Activated CD4-positive, alpha-beta T cell treated with anti-CD3 and anti-CD28 coated beads, Interleukin-2, amount 50 U/mL, for 4 hours (primary cell): ENCODE measurements at places on chromosomes 11 and 22.

- DNase-seq: no peak
Observed at GRCh38 chr11:120598517-120599257, 87.1 kb downstream of the GRIK4 start.

DNA sequence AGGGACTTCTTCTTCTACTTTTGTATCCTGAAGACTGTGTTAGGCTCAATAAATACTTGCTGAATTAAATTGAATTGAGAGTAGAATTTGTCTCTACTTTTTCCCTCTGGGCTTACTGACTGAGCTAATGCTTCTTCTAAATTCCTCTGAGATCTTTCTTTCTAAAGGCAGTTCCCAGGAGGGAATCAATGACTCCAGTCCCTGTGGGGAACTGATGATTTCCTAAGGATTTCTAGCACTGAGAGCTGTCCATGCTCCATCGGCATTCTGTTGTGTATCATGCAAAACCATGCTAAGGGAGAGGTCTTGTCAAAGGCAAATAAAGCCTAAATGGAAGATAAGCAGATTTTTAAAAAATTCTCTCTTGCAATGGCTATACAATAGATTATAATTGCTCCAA is 148.8 kb upstream of the KIRREL3 start:
- no peak for DNase-seq

DNA sequence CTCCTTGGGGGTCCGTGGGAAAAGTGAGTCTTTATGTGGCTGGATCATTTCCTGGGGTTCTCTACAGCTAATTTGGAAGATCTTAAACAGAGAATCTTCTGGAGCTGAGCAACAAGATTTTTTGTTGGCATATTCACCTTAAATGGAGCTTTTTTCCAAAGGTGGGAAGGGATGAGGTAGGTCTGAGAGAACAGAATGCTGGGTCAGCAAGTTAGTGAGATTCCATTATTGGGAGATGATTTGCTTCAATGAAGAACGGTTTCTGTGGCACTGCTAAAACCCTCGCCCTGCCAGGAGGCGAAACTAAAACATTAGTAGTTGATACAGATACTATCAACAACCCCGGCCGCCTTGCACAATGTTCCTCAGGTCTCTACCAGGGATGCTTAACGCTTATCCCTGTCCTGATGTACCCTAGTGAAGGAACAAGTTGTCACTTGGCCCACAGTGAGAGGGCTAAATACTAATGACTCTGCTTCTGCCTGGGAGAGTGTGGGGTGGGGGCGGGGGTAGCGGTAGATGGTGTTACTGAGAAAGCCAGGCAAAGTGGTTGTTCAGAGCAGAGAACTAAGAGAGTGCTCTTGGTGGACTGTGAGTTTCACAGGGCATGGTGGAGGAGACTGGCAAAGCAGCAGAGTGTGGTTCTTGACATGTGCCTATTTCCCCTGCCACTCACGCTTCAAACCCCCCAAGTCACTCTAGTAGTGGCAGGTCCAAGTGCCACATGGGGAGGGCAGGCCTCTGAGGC is 63.7 kb upstream of the CYP2D6 start:
- no peak for DNase-seq

- DNase-seq: no peak
Observed at GRCh38 chr11:11916981-11917399, 75.2 kb downstream of the USP47 start.

GRCh38 chr11:65355013-65355775 is 643 bp downstream of the TIGD3 start:
- peak; percentile 70 for DNase-seq

- no peak for DNase-seq
Observed at GRCh38 chr22:27971926-27972325, 52.9 kb upstream of the PITPNB start.

DNA sequence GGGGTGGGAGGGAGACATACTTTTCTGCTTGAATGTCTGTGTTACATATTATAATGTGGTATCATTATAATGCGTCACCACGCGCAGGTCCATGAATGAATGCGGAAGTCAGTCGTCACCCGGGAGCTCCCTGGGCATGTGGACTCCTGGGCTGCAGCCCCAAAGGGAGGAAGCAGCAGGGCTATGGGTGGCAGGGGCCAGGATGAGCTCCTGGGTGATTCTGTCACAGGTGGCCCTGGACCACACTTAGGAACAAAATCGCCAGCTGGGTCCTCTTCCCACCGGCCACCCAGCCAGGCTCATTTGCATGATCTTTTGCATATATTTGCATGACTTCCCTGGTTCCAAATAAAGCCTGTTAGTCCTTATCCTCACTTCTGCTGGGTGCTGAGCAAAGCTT is 51.2 kb downstream of the KCNJ4 start:
- no peak for DNase-seq

GRCh38 chr11:102390667-102391465 is 43.9 kb downstream of the BIRC2 start:
- DNase-seq: peak; percentile 37

GRCh38 chr11:113947994-113948393 is 26.9 kb upstream of the HTR3A start:
- no peak for DNase-seq

DNA sequence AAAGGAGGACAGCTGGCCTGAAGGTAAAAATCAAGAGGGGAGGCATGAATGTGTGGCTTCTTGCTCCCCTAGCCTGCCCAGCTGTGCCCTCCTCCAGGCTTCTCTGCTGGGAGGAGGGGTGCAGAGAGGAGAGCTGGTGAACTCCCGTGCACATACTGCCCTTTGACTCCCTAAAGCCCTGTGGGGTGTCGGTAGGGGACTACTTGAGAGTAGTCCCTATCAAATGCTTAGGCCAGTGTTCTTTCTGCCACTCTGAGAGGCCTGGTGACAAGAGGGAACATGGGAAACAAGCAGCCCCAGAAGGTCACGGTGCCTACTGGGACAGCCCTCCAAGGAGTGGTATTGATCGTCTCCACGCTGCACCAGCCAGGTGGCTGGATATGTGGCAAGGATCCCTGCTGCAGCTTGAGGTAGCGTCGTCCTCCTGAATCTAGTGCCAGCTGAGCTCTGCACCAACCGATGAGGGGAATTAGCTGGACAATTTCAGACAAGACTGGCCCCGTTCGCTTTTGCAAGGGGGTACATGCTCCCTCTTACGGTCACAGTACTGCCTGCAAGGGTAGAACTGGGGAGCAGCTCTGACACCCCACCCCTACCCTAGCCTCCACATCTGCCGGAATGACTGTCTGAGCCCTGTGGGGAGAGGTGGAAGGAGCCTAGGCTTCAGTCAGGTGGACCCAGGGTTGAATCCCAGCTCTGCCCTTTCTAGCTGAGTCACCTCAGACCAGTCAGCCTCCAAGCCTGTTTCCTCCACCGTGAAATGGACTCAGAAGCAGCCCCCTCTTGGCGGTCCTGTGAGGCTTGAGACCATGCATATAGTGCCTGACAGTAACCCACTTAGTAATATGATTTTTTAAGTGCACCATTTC is 17.1 kb upstream of the C11orf96 start:
- no peak for DNase-seq

DNA sequence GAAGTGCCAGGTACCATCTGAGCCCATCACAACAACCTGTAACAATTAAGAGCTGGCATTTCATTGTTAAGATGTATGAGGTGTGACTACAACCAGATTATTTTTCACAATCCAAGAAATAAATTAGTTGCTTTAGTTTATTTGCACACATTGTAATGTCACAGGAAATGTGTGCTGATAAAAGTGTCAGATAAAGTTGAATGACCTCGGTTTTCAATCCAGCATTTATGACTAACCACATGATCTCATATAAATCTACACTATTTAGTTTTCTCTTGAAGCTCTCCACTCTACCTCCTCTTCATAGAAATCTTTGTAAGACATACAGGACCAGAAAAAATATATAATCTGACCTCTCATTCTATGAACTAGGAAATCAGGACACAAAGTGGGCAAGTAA is 166.2 kb downstream of the PGR start:
- no peak for DNase-seq

DNA sequence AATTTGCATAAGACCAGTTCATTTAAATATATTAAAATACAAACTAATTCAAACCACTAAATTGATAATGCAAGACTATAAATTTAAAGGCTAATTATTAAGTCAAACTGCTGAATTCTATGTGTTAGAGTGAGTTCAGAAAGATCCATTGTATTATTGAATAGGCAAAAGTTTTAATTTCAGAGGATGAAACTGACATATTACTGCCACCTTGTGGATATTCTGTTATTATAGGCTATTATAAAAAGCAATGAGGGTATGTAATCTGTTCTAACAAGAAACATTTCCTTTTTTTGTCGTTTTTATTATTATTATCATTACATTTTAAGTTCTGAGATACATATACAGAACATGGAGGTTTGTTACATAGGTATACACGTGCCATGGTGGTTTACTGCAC is 20.9 kb upstream of the NAALAD2 start:
- no peak for DNase-seq

GRCh38 chr22:50058906-50059880 is 1.1 kb upstream of the TTLL8 start:
- DNase-seq: no peak

DNA sequence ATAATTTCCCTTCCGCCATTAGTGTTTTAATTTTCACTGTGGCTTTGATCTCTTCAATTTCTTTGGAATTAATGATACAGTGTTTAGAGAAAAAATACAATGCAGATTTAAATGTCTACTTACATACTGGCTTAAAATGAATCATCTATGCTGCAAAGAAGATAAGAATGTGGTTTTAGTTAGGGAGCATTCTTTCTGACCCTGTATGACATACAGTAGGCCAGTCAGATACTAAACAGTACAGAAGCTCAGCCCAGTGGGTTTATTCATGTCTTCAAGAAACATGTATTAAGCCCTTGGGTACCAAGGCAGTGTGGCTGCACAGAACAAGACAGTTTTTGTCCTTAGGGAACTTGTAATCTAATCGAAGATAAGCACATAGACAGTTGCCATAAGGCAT is 268.8 kb downstream of the DDX10 start:
- no peak for DNase-seq

DNA sequence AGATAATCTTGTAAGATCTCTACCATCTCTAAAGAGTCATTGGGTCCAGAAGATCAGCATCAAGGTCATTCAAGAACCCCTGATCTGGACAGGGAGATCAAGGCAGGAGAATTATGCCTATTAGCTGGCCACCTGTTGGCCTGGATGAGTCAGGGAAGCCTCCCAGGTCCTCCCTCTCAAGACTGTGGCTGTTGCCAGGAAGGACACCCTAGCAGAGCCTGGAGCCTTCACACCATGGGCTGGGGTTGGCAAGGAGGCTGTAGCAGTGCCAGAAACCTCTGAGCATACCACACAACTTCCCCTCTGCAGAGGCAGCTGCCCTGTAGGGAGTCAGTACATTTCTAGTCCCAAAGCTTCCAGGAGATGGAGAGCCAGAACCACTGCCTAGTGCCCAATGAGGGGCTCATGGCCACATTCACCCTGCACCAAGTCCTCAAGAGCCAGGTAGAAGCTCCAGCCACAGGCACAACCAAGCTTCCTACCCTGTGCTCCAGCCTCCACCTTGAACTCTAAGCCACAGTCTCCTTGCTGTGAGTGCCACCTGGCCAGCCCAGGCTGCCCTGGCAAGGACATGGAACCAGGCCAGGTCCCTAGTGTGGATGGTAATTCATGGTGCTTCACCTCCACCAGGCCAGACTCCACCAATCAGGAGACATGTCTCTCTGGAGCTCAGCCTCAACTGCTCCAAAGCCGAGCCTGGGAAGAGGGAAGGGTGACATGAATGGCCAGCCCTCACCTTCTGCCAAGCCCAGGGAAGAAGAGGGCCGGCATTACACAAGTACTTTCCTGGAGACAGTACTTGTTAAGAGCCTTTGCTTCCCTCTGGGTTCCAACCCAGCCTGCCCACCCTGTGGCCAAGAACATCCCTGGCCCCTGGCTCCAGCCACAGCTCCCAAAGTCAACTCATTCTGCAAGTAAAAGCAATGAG is 124.3 kb downstream of the BUD13 start:
- no peak for DNase-seq

DNA sequence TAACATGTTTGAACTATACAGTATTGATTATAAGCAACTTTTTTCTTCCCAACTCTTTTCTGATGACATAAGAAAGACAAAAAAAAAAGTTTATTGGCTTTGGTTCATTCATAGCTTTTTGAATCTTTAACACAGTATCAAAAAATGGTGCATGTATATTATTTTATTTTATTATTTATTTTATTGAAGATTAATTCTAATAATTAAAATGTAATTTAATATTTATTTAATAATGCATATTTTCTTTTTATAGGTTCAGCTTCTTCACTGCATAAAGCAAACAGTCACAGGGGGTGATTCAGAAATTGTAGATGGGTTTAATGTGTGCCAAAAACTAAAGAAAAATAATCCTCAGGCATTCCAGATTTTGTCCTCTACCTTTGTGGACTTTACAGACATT is 78.8 kb downstream of the BBOX1 start:
- no peak for DNase-seq

GRCh38 chr11:99198215-99198614 is 177.5 kb downstream of the CNTN5 start:
- DNase-seq: no peak

DNA sequence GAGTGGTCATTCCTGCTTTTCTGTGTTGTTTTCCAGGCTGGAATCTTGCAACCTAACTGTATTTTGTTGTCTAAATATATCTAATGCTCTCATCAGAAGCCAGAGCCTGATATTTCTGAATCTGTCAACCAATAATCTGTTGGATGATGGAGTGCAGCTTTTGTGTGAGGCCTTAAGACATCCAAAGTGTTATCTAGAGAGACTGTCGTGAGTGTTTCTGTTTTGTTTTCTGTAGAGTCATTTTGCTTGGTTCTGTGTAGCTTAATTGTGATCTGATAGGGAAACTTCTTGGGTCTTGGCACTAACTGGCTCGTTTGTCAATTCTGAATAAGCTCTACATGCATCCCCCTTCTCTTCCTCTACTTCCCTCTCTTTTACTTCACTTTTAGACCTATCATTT is 31.2 kb upstream of the RBMXL2 start:
- DNase-seq: no peak

GRCh38 chr11:29564486-29564885 is 452.3 kb downstream of the KCNA4 start:
- DNase-seq: no peak

- no peak for DNase-seq
Observed at GRCh38 chr11:45347348-45348082, 61.4 kb upstream of the SYT13 start.

GRCh38 chr11:119745776-119746535 is 17.0 kb upstream of the NECTIN1 start:
- DNase-seq: no peak
